ENCODE measurements at places on chromosomes 12 and 14.

- no peak for DNase-seq
These were observed 103.4 kb downstream of the EFCAB11 start for GRCh38 chr14:89851106-89851505.

DNA sequence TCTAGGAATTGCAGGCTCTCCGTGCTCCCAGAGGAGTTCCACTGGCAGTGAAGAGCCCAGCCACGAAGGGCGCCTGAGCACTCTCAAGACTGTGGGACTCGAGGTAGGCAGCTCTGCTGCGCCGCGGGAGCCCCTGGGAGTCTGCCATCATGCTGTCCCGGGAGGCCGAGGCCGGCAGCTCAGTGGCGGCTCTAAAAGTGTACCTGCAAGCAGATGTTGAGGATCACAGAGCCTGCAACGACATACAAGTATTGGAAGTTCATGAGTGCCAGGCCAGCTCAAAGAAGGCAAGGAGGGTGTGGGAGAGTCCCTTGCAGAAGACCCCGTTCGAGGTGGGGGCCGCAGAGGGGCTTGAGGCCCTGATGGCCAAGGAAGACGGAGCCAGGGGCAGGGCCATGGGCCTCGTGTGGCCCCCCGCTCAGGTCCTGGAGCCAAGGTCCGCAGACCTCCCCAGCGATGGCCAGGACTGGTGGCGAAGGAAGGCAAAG, 62.7 kb downstream of the MUCL1 start:
- DNase-seq = no peak

DNA sequence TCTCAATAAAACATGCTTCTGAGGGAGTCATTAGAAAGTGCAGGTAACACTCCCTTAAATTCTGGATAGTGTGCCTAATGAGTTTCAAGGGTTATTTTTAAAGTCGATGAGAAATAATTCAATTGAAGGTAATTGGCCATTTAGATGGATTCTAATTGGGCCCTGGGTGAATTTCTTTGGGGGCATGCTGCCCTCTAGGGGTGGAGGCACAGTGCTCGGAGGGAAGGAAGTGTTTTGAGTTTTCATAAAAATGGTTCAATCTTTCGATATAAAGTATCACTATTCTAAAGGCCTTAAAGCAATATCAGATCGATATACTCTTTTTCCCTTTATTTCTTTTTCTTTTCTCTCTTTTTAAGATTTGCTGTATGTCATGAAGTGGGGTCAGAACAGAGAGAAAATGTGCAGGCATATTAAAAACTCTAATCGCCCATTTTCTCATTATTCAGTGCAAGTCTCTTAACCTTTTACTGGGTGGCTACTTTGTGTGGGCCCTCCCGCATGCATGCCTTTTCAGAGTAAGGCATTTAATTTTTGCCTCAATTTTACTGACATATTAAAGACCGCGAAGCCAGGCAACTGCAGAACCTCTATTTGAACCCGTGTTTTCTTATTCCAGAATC, 25.5 kb downstream of the NKX2-8 start:
- DNase-seq = peak; percentile 3

- no peak for DNase-seq
These were observed 249.4 kb downstream of the PDZRN4 start for GRCh38 chr12:41437563-41437962.

DNA sequence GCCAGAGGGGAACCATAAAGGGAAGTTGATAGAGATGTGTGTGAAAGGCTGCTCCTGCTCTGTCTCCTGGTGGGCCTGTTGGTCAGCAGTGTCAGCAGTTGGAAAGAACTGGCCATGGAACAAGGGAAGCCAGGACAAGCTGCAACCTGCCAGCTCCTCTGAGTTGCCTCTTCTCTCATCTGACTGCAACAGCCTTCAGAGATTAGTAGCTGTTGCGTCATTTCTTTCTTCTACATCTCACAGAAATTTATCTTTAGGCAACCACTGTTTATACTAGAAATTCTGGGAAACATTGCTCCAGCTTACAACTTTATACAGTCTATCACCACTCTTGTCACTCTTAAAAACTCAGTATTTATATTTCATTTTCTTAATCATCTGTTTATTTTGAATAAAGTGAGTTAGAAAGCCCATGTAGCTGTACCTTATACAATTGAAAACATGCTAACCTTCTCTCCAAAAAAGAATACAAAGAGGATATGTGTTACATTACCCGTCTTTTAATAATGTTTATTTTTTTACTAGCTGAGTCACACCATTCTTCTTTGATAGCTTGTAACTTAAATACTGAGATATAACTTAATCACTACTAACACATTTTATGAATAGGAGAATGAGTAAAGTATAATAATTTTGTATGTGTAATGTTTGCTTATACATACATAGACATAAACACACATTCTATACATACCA, 224.2 kb downstream of the LRFN5 start:
- peak; percentile 17 for DNase-seq

- no peak for DNase-seq
These were observed 4.6 kb downstream of the ANO6 start for GRCh38 chr12:45220363-45220931.

GRCh38 chr14:96272777-96273473, 16.9 kb downstream of the BDKRB1 start:
- DNase-seq = peak; percentile 56

GRCh38 chr12:132566516-132567131, 43.8 kb downstream of the LRCOL1 start:
- no peak for DNase-seq

GRCh38 chr14:75811872-75812499, 150.9 kb downstream of the TTLL5 start:
- DNase-seq = no peak

DNA sequence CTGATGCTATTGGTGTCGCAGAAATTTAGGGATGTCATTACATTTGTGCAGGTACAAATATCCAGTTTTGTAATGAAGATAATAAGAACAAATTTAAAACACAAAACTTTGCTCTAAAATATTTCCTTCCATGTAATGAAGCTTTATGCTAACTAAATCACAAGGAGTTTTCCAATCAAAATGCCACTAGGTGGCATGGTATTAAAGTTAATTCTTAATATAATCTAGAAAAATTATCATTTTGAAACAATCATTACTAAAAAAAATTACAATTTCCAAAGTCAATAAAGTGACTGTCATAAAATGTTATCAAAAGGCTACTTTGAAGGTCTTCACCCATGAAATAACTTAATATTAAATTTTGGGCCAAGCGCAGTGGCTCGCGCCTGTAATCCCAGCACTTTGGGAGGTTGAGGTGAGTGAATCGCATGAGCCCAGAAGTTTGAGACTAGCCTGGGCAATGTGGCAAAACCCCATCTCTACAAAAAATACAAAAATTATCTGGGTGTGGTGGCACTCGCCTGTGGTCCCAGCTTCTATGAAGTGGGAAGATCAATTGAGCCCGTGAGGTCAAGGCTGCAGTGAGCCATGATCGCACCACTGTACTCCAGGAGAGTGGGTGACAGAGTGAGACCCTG, 77.4 kb downstream of the KIF21A start:
- no peak for DNase-seq

GRCh38 chr14:104366931-104367865, 212.4 kb upstream of the C14orf180 start:
- DNase-seq = no peak

DNA sequence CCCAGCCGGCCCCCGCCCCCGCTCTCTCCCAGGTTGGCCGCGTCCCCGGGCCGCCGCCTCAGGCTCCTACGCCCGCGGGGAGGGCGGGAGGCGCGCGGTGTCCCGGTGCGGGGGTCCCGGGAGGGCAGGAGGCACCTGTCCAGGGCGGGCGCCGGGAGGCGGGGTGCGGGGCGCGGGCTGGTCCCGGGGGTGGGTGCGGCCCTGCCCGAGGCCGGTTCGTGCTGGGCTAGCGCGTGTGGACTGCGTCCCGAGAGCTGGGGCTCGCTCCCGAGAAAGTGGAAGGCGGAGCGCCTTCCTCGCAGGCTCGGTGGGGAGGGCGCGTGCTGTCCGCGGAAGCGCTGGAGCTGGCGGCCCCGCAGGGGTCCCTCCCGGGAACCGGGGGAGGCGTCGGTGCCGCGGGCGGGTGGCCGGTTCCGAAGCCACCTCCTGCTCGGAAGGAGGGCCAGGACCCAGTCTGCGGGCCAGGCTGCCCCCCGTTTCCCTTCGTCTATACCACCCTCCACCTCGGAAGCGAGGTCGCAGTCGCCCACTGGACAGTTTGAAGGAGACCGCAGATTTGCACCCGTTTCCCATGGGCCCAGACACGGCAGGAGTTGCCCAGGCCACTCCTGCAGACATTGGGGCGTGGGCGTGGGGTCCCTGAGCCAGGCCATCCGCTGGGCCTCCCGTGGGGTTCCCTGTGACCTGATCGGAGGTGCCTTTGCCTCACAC, 636 bp downstream of the ZFYVE21 start:
- DNase-seq = no peak

DNA sequence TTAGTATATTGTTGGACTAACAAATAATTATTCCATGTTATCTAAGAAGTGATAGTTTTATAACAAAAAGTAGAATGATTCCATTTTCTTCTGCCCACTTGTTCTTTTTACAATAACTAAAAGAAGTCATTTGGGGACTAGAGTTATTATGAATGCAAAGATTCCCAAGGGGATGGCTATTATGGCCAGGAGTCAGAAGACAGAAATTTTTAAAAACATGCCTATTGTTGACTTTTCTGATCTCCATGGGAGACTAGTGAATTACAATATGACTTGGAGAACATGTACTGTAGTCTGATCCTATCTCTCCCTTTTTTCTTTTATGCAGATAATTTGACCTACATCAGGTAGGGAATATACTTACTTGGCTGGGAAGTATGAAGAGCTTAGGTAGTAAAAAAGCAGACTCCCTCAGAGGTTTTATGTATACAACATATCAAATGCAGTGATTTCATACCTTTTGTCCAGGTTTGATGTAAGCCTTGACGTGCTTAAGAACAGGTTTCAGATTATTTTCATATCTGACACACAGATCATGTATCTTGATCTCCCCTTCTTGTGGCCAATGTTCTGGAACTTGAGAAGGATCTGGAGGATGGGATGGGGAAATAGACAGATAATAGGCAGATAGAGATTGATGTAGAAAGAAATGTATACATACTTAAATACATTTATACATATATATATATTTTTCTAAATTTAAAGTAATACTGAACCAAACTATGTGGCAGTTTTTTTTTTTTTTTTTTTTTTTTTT, 41.0 kb upstream of the KCNJ8 start:
- DNase-seq = peak; percentile 9

DNA sequence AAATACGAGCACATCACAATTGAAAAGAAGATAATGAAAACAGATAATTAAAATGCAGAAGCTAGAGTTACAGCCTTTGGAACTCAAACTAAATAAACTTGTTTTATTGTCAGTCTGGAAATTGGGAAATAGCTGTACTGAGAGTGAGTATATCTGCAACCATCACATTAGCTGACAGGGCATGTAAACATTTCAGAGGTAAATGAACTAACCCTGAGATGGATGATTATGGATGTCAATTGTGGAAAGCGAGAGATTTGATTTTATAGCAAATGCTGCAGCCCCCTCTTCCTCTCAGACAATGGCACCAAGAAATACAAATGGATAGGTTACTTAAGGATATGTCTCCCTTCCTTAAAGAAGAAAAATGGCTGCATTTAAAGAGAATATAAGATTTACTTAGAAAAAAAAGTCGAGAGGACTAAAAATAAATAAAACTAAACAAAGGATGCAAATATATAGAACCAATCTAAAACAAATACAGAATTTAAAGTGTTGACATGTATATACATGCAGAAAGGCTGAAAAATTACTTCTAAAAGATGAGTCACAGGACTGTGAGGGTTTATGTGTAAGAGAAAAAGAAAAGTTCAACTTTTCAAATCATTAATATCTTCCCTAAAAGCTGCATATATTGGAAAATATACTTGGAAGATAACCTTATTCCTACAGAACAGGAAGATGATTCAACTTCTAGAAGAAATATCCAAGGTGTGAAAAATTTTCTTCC, 120.3 kb upstream of the FLRT2 start:
- no peak for DNase-seq

DNA sequence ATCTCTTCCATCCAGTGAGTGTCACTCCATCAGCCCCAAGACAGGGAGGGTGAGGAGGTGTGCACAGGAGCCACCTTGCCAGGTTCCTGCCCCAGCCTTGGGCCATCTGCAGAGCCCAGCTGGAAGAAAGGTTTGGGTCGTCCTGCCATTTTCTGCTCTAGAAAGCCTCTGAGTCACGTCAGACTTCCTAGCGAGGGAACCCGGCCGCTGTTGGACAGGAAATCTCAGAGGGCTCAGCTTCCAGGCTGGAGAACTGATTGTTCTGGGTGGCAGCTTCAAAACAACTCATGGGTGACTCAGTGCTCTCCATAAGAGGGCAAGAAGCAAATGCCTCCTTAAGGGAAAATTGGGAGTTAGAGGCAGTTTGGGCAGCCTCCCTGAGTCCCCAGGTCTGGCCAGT, 16.6 kb downstream of the HIP1R start:
- DNase-seq = peak; percentile 77

- no peak for DNase-seq
These were observed 193.9 kb downstream of the RASSF9 start for GRCh38 chr12:85642288-85642687.

- no peak for DNase-seq
These were observed 59.5 kb downstream of the SMUG1 start for GRCh38 chr12:54129028-54129903.

- no peak for DNase-seq
These were observed 27.1 kb downstream of the DCP1B start for GRCh38 chr12:1977109-1977508.

DNA sequence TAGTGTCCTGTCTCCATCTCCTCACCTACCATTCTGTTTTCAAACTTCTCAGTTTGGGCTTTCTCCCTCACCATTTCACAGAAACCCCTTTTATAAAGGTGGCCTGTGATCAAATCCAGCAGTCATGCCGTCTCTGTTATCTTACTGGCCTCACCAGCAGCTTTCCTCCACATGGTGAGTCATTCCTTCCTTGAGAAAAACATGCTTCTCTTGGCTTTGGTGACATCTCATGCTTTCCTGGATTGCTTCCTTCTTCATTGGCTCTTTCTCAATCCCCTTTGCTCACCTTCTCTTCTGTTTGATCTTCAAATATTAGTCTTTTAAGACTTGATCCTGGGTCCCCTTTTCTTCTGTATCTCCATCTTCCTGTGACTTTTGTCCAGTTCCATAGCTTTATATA, 164.9 kb downstream of the ANO4 start:
- DNase-seq = peak; percentile 46

- DNase-seq = no peak
These were observed 324.5 kb downstream of the PCNX1 start for GRCh38 chr14:71231521-71232393.

DNA sequence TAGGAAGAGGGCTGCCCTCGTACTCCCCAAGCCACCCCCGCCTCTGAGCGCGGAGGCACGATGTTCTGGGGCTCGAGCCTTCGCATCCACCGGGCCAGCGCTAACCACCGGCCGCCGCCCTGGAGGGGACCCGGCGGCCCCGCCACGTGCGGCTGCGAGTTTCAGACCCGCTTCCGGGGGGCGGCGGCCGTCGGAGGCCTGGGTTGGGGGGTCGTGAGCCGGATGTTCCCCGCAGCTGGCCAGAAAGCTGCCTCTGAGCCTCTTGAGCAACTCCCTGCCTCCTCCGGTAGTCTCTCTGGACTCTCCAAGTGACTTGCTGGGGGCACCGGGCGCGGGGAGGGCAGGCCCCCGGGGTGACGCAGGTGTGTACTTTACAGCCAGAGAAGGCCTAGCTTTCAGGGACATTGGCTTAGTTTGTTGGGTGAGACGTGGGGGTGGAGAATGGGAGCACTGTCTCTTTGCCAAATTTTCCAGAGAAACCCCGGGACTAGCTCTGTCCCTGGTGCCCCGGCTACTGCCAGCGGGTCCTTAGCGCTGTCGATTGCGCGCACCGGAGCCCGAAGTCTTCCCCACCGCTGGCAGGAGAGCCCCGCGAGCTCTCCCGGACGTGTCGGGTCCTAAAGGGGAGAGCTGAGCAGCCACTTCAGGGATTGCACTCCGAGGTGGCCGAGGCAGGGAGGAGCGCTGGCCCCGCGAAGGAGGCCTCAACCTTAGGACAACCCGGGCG, 15.6 kb downstream of the OTX2 start:
- no peak for DNase-seq
